ENCODE measurements at places on chromosomes 2 and 18.

GRCh38 chr2:210762604-210763588 lies 206.5 kb downstream of the CPS1 start:
- no peak for DNase-seq

DNA sequence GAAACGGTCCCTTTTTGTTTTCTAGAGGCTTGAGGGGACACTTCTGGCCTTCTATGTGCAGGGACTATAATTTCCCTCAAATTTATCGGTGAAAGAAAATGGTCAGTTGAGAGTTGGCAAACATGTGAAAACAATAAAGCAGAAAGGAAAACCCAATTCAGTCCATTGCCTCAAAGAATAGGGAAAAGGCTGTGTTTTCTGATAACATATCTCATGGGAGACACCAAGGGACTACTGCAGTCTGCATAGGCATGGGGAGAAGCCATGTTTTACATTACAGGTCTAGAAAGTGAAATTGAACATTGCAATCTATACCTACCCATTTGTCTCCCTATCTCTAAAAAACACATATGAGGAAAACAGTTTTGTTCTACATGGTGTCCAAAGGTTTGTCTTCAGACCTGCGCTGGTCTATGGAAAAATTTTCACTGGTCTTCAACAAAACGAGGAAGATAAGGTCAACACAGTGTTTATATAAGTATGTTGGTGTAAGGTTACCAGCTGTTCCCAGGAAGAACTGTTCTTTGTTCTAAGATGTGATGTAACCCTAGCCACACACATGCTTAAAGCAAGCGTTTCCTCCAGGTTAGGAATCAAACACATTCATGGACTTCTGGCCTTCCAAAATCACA lies 179.7 kb downstream of the MREG start:
- DNase-seq = peak; percentile 47

DNA sequence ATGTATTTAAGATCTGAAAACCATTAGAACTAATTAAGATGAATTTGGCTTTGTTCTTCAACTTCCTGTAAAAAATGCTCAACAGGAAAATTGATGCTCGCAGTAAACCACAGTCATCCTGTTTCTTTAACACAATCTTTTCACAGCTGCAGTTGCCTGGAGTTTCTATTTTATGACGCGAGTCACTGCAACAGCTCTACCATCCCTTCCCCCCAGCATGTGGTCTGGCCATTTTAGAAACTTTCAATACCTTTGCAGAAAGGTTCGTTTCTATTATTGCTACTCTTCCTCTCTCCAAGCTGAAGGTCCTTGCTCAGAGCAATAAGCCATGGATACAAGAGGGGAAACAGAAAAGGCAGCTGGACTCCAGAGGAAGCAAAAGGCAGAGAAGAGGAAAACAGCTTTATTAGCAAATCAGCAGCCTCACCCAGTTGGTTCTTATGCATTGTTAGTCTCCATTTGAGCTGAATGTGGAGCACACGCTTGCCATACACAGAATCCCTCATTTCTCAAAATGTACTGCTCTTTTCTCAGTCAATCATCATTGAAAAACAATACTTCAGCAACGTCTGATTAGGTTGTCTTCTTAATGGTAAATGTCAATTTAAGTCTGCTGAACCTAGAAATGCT lies 3.9 kb downstream of the WIPF1 start:
- no peak for DNase-seq

GRCh38 chr2:23452853-23453420 lies 68.0 kb downstream of the KLHL29 start:
- DNase-seq = no peak

GRCh38 chr2:129274038-129274415 lies 705.4 kb upstream of the RAB6C start:
- DNase-seq = no peak

DNA sequence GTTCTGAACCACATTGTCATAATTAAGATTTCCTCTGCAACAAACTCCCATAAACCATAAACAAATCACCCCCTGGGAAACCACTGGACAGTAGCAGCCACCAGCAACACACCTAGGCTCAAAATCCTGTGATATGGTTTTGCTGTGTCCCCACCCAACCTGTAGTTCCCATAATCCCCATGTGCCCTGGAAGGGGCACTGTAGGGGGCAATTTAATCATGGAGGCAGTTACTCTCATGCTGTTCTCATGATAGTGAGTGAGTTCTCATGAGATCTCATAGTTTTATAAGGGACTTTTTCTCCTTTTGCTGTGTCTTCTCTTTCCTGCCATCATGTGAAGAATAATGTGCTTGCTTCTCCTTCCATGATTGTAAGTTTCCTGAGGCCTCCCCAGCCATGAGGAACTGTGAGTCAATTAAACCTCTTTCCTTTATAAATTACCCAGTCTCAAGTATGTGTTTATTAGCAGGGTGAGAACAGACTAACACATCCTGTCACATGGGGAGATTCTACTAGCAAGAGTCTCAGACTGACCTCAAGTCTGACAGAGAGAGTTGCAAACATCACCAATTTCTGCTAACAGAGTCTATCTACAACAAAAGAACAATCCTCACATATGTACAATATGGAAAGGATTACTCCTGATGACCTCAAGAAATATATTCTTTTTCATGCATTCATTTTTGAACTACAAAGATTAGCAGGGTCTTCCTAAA lies 182.6 kb downstream of the GRB14 start:
- DNase-seq = no peak

DNA sequence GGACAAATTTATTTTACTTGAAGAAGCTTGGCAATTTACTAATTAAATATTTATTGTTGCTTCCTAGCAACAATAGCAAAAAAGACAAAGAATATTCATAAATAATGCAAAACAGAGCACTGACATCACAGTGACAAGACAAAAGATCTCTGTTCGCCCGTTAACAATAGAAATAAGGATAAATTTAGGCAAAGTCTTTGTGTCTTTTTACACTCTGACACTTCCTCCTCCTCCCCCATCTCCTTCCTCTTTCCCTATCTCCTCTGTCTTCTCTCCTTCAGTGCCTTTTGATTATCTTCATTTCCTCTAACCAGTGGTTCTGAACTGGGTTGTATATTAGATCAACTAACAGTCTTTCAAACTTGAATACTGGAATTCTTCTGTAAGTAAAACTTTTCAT lies 808.4 kb downstream of the ERBB4 start:
- DNase-seq = no peak

- DNase-seq = peak; percentile 67
These were observed 41.6 kb downstream of the PKDCC start for GRCh38 chr2:42089340-42089925.

- DNase-seq = no peak
These were observed 175.9 kb downstream of the DYSF start for GRCh38 chr2:71629273-71629672.

GRCh38 chr18:6521803-6522418 lies 107.2 kb upstream of the L3MBTL4 start:
- DNase-seq = peak; percentile 69

DNA sequence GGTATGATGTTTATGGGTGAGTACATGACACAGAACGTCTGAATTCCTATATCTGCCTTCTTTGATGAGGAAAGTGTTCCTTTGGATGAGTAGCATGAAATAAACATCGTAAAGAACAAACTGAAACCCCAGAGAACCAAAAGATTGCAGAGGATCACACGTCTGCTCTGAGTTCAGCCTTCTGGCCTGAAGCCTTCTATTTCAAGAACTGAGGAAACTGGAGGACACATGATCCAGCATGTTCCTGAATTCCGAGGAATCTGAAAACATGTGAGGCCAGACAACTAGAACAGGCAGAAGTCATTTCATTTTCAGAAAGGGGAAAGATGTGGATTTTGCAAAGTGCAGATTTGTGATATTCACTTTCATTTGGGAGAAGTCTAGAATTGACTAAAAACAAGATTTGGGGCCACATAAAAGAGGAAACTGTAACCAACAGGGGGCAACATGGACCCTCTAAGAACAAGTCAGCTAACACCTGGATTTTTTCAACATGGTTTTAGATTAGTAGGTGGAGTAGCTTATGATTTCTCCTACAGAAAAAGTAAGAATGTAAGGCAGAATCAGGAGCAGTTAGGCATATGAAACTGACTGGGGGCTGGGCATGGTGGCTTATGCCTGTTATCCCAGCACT lies 8.3 kb downstream of the SULT6B1 start:
- DNase-seq = peak; percentile 12

GRCh38 chr2:11389551-11390398 lies 45.3 kb upstream of the ROCK2 start:
- peak; percentile 75 for DNase-seq

DNA sequence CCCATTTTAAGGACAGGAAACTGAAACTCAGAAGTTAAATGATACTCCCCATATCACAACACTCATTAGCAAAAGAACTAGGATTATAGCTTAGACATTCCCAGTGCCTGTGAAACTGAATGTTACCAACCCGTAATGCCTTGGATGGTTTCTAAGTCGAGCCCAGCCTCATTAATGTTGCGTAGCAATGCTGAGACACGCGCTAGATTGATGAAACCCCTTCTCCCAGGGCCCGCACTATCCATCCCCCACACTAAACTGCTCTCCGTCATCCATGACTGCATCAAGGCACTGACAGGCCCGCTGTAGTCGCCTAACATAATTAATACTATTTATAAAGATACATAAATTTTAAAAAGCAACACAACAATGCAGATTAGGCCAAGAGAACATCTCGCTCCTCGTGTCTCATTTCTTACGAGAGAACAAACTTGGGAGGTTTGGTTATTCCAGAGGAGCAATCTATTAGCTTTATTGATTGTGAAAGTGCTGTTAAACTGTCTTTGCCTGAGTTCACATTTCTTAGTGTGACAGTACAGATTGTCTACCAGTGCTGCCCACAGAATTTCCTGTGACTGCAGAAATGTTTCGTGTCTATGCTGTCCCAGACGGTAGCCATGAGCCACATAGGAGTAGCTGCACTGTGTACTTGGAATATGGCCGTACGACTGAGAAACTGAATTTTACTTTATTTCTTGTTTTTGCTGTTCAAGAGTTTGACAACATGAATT lies 312.2 kb upstream of the RAB12 start:
- DNase-seq = no peak

DNA sequence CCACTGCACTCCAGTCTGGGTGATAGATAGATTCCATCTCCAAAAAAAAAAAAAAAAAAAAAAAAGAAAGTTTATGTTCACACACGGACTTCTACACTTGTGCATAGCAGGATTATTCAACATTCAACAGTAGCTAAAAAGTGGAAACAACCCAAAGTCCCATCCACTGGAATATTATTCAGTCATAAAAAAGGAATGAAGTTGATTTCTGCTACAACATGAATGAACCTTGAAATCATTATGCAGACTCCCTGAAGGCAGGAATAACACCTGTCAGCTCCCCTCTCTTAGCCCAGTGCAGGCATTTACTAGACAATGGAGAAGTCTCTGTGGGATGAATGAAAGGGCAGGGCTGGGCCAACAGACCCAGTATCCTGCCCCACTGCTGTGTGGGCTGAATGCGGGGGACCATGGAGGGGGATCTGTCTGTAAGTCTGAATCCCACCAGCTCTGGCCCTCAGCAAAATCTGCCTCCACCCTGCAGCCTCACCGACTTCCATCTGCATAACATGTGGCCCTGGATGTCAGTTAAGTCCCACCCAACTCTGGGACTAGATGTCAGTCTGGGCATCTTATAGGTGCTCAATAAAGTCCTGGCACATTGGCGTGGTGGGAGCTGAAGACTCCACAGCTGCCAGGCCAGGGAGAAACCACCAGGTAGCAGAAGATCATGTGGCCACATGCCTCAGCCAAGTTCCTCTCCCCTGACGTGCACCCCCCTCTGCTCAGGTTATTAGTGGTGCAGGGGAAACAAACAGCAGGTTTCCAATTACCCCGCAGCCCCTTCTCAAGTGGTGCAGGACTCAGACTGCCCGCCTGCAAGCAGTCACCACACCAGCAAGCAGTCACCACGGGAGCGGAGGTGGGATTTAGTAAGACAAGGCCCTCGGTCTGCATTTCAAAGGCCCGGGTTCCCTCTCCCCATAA lies 8.9 kb downstream of the ZFP36L2 start:
- peak; percentile 62 for DNase-seq

- no peak for DNase-seq
These were observed 74.2 kb upstream of the L3MBTL4 start for GRCh38 chr18:6488956-6489355.

DNA sequence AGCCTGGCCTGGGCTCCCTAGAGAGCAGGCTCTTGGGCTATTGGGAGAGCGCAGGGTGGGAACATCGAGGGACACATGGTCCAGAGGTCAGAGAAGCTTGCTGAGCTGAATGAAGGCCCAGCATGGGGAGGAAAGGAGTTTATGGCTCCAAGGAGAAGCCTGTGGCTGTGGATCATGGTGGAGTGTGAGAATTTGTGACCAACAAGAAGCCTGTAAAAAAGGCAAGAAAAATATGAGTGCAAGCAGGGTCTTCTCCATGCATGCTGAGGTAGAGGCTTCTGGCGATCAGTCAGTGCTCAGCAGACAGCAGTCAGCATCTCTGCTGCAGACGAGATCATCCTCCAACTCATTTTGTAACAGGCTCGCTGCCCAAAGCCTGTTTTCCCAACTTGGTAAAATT lies 1.3 kb upstream of the SCYGR3 start:
- no peak for DNase-seq

- DNase-seq = no peak
These were observed 133.1 kb downstream of the EIPR1 start for GRCh38 chr2:3244486-3244885.

GRCh38 chr2:135817466-135817865 lies 19.5 kb downstream of the LCT start:
- DNase-seq = no peak

- no peak for DNase-seq
These were observed 134.2 kb downstream of the RAPGEF4 start for GRCh38 chr2:172869861-172870260.

GRCh38 chr2:144692661-144693060 lies 172.7 kb upstream of the ZEB2 start:
- no peak for DNase-seq

GRCh38 chr2:190603374-190603773 lies 45.5 kb upstream of the NAB1 start:
- DNase-seq = no peak

- DNase-seq = peak; percentile 28
These were observed 73.7 kb downstream of the CABLES1 start for GRCh38 chr18:23209031-23209430.

- no peak for DNase-seq
These were observed 355.0 kb upstream of the LYPD1 start for GRCh38 chr2:133025004-133025403.

GRCh38 chr2:69789175-69789721 lies 40.2 kb upstream of the GMCL1 start:
- peak; percentile 81 for DNase-seq

DNA sequence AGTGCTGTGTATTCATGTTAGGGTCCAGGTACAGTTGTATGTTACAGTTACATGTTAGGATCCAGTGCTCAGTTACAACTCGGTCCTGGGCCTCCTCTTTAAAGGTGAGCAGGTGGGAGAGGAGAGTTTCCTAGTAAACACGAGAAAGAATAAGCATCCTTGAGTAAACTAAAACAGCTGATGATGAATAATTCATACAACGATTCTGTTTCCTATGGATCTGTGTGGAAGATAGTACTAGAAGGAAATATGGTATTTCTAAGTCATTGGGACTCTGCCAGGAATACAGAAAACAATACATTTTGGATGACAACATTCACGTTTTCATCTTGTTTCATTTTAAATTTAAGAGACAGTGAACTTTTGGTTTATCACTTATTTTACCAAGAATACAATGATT lies 29.5 kb downstream of the SNTG2 start:
- no peak for DNase-seq

GRCh38 chr2:47520302-47520630 lies 117.3 kb downstream of the MSH2 start:
- DNase-seq = no peak

GRCh38 chr2:143279672-143280071 lies 150.5 kb downstream of the ARHGAP15 start:
- no peak for DNase-seq

GRCh38 chr2:236915186-236915585 lies 170.5 kb upstream of the COPS8 start:
- no peak for DNase-seq
